Daoy (cell line): ENCODE measurements at places on chromosomes 6 and 20. TPM values are rescaled to one million over a fixed set of nuclear protein-coding genes. Genes with fewer than 3 reads are reported as not detected.

Gene DUSP15
- total RNA-seq: 1.9 and 4.2 TPM in 2 replicates

DNA sequence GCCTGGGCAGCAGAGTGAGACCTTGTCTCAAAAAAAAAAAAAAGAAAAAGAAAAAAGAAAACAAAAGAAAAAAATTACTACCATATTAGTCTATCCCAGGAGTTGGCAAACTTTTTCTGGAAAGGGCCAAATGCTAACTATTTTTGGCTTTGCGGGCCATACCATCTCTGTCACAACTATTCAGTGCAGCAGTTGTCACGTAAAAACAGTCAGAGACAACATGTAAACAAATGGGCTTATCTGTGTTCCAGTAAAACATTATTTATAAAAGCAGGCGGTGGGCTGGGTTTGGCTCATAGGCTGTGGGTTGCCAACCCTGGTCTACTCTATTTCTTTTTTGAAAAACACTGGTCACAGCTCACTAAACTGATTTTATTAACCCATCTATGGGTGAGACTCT lies 53.4 kb downstream of the EYA2 start:
- no peak for DNase-seq

- DNase-seq: peak; percentile 54
Measured at GRCh38 chr20:47258745-47259695, 97.5 kb downstream of the ZMYND8 start.

Gene TGM3
- 0.06 TPM in 1 of 2 replicates, not detected in the other for total RNA-seq

Gene SH3BGRL2
- total RNA-seq: 13.2 and 15.8 TPM in 2 replicates

- DNase-seq: no peak
Measured at GRCh38 chr6:157087974-157088373, 235.3 kb downstream of the TMEM242 start.

GRCh38 chr6:135474362-135474761 lies 23.2 kb downstream of the AHI1 start:
- no peak for DNase-seq

GRCh38 chr6:144292372-144292771 lies 7.2 kb downstream of the UTRN start:
- DNase-seq: no peak

- DNase-seq: peak; percentile 45
Measured at GRCh38 chr20:6940048-6940447, 172.6 kb downstream of the BMP2 start.

DNA sequence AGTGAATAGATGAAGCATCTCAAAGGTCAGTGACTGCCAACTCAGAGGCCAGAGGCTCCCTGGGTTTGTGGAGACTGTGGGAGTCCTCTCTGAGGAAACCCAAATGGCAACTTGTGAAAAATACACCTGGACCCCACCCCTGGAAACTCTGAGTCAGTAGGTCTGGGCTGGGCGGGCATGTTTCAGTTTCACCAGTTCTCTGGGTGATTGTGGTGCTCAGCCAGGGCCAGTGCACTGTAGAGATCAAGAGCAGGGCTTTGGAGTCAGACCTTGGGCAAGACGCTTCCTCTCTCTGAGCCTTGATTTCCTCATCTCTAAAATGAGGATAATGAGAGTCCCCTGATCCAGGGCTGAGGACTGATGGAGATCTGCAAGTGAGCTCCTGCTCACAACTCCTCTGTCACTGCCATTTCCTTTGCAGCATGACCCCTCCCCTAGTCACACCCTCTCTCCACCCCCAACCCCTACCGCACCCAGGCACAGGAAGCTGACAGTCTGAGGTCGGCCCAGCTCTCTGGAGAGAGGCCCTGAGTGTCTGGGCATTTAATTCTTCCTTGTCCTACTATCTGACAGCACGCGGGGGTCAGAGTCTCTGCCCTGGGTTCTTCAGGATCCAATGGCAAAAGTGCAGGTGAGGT lies 5.1 kb downstream of the DEF6 start:
- peak; percentile 79 for DNase-seq

GRCh38 chr20:18103497-18103896 lies 34.2 kb upstream of the KAT14 start:
- DNase-seq: no peak
